ENCODE measurements at places on chromosomes 3 and 15. TPM values are rescaled to one million over a fixed set of nuclear protein-coding genes. Genes with fewer than 3 reads are reported as not detected.
A peak's percentile ranks its signal among the peaks of the same experiment; 100 is the strongest.

Gene TRPM7
- total RNA-seq, result 46.4 TPM

Gene TM4SF4
- not detected for total RNA-seq

Gene BCL2A1
- not detected for total RNA-seq

Gene TGFBR2
- total RNA-seq, result 5.8 TPM

GRCh38 chr3:28590216-28590615, 241.6 kb upstream of the AZI2 start:
- no peak for DNase-seq

DNA sequence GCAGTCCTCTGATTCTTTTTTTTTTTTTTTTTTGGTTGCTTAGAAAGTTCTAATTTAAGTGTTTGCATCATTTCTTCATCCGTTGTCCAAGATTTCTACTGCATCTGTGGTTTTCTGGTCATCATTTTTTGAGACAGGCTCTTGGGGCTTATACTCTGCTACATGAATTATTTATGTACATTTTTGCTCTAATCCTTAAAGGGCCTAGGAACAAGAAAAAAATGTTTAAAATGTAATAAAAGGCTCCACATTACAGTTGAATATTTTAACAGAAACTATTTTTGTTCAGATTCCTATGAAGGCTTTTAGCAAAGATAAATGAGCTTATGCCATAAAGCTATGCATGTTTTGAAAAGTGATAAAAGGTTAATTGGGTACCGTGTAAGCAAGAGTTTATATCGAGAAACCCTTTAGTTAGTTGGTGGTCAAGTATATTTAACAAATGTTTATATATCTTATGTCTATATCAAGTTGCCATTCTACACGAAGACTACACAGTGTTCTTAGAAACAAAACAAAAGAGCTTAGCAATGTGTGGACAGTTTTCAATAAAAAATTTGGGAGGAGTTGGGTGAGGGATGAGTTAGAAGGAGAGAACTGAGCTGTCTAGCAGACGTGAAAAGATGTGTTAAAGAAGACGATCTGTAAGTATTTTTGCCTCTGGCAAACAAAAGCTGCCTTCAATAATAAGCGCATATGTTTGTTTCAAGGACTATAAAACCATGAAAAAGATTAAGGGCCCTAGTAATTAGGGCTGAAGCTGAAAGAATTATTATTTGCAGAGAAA, 563.6 kb upstream of the NAALADL2 start:
- no peak for DNase-seq

DNA sequence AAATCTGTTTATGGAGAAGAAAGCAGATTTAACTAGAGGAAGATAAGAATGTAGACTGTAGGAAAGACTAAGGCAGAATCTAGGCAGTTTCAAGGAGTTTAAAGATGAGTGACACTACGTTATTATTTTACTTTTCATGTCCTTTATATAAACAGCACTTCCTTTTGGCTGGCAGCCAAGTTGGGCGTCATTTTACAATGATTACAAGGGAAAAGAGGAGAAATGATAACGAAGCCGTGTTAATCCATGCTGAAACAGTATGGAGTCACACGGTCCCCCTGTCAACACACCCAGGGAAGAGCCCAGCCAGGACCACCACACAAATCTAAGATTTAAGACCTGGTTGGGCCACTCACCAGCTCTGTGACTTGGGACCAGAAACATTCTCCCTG, 83.7 kb upstream of the NEO1 start:
- DNase-seq, result no peak

DNA sequence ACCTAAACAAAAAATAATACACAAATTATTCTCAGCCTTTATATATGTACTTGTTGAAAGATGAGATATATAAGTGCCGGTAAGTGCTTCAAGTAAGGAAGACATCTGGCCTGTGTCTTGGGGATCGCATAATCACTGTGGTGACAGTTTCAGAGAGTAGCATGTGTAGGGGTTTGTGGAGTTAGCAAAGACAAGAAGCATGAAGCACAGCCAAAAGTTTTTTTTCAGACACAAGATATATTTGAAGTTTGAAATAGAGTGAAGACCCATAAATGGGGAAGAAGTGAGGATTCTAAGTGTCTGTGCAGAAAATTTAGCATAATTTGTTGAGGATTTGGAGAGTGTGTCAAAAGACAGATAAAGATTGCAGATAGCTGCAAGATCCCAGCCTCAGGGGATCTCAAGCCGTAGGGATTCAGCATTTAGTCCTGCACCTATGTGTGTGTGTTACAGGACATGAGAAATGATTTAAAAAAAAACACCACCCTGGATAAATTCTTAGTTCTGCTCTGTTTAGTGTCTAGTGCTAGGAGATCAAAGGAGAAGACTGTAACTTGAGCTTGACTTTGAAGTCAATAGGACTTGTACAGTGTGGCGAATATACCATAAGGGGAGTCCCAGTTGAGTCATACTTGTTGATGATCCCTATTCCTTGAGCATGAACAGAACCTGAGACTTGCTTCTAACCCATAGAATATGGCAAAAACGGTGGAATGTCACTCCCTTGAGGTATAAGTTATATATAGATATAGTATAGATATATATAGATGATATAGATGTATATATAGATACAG, 123.9 kb upstream of the GRM7 start:
- no peak for DNase-seq

DNA sequence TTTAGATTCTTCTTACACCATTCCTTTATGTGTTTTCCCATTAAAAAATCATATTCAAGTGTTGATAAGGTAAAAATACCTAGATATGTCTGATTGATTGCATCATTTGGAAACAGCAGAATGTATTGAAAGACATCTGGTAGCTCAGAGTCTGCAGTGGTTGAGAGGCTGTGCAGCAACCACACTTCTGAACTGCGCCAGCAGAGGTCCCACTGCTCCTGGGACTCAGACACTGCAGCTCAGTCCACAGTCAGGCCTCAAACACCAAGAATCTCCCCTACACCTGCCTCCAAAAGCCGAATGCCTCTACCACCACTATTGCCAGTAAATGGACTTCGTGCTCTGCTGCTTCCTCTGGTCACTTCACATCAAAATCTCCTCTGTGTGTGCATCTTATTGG, 176.9 kb upstream of the LMCD1 start:
- peak; percentile 80 for DNase-seq
